ENCODE measurements at places on chromosomes 12 and 14.
A peak's percentile ranks its signal among the peaks of the same experiment; 100 is the strongest.

DNA sequence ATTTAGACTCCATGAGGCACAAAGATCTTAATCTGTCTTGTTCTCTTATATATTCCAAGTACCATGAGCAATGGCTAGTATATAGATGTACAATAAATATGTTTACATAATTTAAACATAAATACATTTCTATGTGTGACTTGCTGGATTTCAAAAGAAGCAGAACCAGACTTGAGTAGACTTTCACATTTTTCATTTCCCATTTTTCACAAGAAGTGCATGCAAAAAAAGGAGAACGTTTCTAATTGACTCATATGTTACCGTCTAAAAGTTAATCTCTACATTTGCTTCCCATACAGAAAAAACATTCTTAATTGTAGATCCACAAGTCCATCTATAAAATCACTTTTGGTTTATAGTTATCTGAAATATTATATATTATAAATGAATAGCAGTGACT lies 256.5 kb upstream of the USP15 start:
- no peak for DNase-seq

- DNase-seq: no peak
Measured at GRCh38 chr12:126201981-126202537, 1136.8 kb downstream of the AACS start.

DNA sequence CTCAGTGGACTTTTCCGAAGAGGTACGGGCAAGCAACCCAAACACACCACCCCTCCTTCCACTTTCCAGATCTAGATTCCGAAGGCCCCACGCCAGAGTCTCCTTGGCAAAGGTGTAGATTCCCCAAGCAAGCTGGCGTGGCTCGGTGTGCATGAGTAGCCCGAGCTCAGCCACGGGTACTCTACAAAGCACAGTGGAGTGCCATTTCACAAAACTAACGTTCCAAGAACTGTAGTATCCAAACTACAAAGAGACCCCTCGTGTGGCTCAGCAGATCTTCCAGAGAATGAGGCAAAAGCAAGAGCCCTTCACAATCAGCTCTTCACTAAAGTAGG lies 72.1 kb downstream of the FOXN3 start:
- DNase-seq: no peak

DNA sequence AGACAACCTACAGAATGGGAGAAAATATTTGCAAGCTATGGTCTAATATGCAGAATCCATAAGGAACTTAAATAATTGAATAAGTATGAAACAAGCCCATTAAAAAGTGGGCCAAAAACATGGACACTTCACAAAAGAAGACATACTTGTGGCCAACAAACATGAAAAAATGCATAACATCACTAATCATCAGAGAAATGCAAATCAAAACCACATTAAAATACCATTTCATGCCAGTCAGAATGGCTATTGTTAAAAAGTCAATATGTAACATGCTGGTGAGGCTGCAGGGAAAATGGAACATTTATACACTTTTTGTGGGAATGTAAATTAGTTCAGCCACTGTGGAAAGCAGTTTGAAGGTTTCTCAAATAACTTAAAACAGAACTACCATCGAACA lies 945.4 kb upstream of the FLRT2 start:
- DNase-seq: no peak

DNA sequence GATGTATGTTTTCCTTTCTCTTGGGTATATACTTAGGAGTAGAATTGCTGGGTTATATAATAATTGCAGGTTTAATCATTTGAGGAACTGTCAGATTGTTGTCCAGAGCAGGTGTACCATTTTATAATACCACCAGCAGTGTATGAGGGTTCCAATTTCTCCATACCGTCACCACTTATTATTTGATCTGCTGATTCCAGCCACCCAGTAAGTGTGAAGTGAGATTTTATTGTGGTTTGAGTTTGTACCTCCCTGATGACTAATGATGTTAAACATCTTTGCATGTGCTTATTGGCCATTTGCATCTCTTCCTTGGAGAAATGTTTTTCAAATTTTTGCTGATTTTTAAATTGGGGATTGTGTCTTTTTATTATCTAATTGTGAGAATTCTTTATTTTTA lies 15.1 kb downstream of the NCKAP5L start:
- DNase-seq: no peak

DNA sequence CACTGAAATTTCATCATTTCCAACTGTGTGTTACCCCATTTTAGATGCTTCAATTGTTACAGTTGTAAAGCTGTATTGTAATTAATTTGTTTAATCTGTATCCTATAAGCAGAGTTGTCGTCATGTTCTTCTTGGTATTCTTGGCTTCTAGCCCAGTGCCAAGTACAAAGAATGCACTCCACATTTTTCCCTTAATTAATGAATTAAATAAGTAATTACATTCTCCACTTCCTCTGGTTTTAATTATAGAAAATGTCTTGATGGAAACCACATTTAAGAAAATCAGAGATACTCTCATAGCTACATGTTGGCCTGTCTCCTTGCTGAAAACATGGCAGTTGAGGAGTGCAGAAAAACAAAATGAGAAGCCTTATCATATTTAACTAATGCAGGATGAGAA lies 746 bp downstream of the DNAI7 start:
- DNase-seq: no peak

DNA sequence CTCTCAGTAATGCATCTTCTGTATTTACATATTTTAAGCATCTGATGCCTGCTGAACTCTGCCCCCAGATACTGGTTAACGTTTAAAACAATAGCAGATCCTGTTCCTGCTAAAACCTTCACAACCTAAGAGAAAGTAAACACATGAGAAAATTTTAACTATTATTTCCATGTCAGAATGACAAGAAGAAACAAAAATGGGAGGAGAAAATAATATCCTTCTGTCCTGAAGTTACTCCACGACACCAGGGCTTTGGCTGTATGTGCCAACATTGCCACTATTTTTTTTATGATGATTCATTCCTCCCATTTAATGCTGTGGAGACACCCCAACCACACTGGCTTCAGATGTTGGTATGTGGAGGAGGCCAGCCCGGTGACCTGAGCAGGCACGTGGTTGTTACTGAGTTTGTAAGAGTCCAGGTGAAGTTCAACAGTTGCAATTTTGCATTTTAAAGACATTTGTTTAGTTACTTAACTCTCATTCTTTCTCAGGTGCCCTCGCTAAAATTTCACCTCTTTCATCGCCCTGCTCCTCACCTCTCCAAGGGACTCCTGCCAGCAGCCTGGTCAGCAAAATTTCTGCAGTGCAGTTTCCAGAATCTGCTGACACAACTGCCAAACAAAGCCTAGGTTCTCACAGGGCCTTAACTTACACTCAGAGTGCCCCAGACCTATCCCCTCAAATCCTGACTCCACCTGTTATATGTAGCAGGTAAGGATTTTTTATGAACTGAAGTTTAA lies 65.5 kb upstream of the SLCO1C1 start:
- DNase-seq: peak; percentile 71

DNA sequence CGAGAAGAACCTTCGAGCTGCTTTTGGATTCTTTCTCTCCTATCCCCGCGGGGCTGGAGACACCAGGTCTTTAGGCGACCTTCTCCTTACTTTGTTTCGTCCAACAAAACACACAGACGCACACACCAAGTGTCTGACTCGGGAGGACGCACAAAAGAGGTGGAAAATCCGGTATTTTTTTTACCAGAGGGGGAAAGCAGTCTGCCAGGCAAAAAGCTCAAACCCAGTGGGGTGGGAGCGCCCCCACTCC lies 2.1 kb downstream of the SIX4 start:
- DNase-seq: peak; percentile 27

DNA sequence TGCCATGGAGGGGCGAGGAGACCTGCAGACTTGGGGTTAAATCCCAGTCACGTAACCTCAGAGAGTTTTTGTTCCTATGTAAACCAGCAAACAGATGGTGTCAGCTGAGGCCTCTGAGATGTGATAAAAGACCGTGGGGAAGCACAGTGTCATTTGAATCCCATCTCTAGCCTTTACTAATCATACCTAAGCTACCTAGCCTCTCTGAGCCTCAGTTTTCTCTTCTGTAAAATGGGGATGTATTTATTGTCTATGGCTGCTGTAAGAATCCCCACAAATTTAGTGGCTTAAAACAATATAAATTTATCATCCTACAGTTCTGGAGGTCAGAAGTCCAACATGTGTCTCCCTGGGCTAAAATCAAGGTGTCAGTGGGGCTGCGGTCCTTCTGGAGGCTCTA lies 33.9 kb downstream of the FOXN4 start:
- DNase-seq: no peak

- no peak for DNase-seq
Measured at GRCh38 chr12:54009171-54010052, 627 bp downstream of the HOXC8 start.

DNA sequence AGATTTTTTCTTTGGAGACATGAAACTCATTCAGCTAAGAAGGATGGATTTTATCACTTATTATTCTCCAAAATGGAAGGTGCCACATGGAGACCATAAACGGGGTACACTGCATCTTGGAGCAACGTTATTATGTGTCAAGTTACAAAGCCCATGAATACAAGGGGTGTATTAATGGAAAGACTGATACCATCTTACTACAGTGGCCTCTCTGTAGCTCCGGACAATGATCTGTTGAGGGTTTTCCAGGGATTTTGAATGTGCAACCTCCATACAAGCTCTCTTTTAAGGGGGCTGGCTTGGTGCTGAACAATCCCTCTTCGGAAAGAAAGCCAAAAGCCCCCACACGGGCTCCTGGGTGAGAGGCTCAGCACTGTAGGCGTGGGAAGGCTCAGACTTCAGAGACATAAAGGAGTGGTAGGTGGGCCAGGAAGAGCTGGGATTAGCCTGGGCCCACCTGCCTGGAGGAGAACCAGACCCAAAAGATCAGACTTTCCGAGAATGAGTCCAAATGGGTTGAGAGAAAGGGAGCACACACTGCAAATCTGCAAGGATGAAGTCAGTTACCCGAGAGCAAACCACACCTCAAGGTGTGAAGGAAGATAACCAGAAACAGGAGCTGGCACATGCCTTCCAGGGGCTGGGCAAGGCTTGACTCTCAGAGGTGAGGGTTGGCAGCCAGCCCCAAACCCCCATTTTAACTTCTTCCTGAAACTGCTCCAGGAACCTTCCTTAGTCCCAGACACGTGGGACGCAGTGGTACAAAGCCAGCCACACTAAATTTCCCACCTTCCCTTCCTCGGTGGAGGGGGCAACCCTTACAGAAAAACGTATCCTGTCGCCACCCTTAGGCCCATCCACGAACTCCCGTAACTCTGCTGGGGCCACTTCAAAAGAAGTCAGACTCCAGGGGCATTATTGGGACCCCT lies 1.5 kb downstream of the VPS37B start:
- no peak for DNase-seq

- DNase-seq: peak; percentile 87
Measured at GRCh38 chr12:47032644-47033043, 46.8 kb upstream of the PCED1B start.

DNA sequence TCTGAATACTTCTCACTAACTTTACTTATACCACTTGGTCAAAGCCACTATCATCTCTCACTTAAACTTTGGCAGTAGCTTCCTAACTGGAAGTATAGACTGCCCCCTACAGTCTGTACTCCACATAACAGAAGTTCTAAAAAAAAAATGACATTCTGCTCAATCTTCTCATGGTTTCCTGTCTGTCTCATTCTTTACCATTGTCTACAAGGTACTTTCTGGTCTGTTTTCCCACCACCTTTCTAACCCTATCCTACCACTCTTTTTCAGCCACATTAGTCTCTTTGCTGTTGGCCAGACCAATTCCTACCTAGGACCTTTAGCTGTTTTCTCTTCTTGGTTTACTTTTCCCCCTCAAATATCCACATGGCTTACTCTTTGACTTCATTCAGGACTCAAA lies 14.7 kb downstream of the CPSF6 start:
- peak; percentile 72 for DNase-seq

DNA sequence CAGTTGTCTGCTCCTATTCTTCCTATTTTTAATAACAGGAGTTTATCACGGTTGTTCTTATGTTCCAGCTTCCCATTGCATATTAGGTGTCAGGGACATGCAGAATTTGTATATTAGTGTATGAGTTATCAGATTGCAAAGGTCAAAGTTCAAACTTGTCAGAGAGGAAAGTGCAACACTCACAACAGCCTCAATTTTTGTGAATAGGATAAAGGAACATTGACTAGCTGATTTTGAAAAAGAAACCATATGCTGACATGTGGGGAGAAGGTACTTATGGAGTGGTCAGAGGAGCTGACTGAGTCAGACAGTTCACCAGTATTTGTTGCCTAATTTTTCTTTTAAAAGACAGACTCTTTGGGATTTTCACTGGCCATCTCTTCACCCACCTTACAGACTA lies 222.1 kb downstream of the C12orf50 start:
- DNase-seq: no peak

GRCh38 chr14:51527073-51527472 lies 124.6 kb upstream of the FRMD6 start:
- peak; percentile 62 for DNase-seq

DNA sequence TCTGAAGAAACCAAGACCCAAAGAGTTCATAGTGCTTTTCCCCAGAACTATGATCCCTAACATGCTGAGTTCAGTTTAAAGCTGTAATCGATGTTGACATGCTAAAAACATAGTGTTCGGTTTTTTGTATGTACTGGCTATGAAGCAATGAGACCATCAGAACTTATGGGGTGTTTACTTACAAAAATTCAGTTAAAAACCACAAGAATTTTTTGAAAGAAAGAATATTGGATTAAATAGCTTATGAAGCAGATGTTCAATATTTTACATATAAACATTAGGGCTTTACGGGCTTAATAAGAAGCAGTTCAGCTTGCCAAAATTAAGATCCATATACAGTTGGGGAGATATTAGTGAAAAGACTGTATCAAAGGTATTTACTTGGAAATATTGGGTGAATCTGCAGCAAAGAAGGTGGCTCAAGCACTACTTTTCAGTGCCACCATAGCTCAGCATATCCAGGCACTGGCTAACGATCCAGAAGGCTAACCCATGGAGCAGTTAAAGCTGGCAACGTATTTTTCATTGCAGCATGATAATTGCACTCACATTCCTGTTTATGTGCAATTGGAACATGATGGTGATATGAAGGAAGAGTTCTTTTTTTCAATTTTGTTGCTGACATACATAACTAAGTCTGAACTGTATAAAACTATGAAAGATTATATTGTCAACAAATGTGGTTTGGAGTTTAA lies 125.9 kb downstream of the EFCAB11 start:
- no peak for DNase-seq

DNA sequence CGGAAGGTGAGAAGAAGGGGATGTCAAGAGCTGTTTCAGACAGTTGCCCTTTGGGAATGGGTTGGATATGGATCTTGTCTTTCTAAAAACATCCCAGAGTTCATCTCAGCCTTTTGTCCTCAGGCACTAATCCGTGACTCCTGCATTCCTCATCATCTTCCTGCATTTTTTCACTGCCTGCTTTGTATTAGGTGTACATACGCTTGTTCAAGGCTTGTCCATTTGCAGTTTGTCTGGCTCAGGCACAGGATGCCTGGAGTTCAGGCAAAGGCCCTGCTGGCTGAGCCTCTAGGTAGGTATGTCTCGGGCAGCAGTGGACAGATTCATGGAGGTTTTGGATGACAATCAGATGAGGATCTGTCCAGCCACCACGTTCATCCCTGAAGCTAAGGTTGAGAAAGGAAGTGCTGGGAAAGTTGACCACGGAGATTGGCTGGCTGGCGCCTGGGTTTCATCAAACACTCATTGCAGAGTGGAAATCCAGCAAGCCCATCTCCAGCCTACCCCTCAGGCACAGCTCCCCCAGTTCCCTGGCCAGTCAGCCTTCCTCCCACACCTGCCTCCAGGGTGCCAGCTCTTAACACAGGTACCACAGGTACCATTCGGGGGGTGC lies 12.4 kb upstream of the TMEM106C start:
- DNase-seq: no peak

Data from fibroblast of pulmonary artery (primary cell).